NCI-H226 (cell line): ENCODE measurements at places on chromosomes 11 and 22.

- DNase-seq: no peak
These were observed 81.5 kb upstream of the PPARA start for GRCh38 chr22:46068593-46069491.

DNA sequence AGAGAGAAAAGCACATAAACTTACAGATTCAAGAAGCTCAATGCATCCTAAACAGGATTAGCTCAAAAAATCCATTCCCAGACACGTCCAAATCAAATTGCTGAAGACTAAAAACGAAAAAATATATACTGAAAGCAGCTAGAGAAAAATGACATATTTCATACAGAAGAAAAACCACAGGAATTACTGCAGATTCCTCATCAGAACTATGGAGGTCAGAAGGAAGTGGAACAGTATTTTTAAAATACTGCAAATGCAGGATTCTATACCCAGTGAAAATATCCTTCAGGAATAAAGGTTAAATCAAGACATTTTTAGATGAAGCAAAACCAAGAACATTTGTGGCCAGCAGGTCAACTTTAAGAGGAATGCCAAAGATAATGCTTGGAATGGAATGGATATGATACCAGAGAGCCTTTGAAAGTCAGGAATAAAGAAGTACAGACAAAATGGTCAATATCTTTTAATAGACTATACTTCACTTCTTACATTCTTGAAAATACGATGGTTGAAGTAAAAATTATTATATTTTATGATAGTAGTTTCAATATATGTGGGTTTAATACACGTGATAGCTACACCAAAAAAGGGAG is 352.9 kb downstream of the CTTN start:
- DNase-seq: no peak

- no peak for DNase-seq
These were observed 81.1 kb downstream of the LRRC32 start for GRCh38 chr11:76589477-76589876.

DNA sequence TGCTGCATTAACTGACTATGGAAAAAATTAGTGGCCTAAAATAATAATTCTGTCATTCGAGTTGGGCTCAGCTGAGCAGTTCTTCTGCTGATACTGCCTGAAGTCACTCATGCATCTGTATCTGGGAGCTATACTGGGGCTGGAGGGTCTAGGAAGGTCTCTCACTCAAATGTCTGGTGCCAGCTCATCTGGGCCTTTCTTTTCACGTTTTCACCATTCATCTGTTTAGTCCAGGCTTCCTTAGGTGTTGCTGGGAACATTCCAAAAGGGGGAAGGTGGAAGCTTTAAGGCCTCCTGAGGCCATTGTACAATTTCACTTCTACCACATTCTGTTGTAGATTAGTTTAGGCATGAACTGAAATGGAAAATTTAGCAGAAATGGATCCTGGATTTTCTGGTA is 28.0 kb downstream of the YAP1 start:
- DNase-seq: peak; percentile 42
